ENCODE measurements at places on chromosomes 4 and X.

GRCh38 chrX:28848707-28849106 is 261.5 kb downstream of the IL1RAPL1 start:
- DNase-seq: no peak

GRCh38 chr4:103018391-103019307 is 856 bp downstream of the SLC9B1 start:
- no peak for DNase-seq

- no peak for DNase-seq
These were observed 19.1 kb downstream of the MTNR1A start for GRCh38 chr4:186536285-186536684.

DNA sequence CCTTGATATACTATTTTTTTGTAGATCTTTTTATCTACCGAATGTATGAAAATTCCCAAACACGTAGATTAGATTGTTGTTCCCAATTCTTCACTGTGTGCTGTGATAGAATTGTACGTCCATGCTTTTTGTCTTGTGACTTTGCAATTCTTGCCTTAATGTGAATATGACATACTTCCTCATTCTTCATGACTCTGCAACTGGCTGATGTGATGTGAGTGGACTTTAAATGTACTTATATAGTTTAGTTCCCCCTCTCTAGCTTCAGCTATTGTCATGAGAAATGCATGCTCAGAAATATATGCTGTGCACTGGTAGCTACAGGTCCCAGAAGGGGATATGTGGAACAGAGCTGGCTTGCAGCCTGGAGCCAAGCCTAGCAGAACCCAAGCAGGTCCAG is 89.4 kb downstream of the FTHL17 start:
- no peak for DNase-seq

DNA sequence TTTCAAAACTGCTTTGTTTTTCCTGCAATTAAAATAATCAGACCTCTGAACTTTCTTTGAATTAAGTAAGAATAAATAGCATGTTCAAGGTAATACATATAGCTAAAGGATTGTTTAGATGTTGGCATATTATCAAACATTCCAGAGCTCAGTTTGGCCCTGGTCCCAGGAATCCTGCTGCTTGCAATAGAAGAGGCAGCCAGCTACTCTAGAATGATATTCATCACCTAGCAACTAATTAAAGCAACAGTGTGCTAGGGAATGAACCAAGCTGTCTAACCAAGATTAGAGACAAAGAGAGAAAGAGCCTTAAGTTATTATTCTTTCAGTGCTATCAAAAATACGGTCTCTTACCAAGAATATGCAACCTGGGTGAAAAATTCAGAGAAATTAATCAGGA is 460.9 kb downstream of the GABRG1 start:
- DNase-seq: no peak

Data from GF-D8 (cell line).